Activated CD8-positive, alpha-beta memory T cell treated with anti-CD3 and anti-CD28 coated beads for 1 hour (primary cell): ENCODE measurements at places on chromosomes 5 and 9.

GRCh38 chr5:149939546-149939945, 5.0 kb downstream of the PDE6A start:
- DNase-seq: no peak

- no peak for DNase-seq
Observed at GRCh38 chr5:59177644-59178043, 594.8 kb downstream of the RAB3C start.

- no peak for DNase-seq
Observed at GRCh38 chr5:158313027-158313732, 454.2 kb upstream of the CLINT1 start.

GRCh38 chr5:83919071-83920041, 198.7 kb upstream of the HAPLN1 start:
- no peak for DNase-seq

GRCh38 chr9:21656776-21657674, 145.4 kb upstream of the MTAP start:
- no peak for DNase-seq

GRCh38 chr9:17063535-17064135, 71.2 kb upstream of the CNTLN start:
- DNase-seq: no peak
